Panc1 (cell line): ENCODE measurements at places on chromosomes 3 and 15. TPM values are rescaled to one million over a fixed set of nuclear protein-coding genes. Genes with fewer than 3 reads are reported as not detected.

GRCh38 chr3:58026598-58026997 lies 18.4 kb downstream of the FLNB start:
- no peak for DNase-seq

GRCh38 chr3:45210308-45211041 lies 15.6 kb downstream of the TMEM158 start:
- no peak for DNase-seq

DNA sequence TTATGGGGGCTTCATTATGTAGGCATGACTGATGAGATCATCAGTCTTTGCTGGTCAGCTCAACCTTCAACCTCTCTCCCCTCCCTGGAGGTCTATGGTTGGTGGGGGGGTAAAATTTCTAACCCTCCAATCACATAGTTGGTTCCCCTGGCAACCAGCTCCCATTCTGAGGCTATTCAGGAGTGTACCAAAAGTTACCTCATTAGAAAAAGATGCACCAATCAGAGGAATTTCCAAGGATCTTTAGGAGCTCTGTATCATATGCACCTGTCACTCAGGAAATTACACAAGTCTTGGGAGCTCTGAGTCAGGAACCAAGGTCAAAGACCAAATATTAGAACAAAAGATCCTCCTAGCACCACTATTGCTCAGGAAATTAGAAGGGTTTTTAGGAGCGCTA lies 21.4 kb upstream of the LEO1 start:
- no peak for DNase-seq

DNA sequence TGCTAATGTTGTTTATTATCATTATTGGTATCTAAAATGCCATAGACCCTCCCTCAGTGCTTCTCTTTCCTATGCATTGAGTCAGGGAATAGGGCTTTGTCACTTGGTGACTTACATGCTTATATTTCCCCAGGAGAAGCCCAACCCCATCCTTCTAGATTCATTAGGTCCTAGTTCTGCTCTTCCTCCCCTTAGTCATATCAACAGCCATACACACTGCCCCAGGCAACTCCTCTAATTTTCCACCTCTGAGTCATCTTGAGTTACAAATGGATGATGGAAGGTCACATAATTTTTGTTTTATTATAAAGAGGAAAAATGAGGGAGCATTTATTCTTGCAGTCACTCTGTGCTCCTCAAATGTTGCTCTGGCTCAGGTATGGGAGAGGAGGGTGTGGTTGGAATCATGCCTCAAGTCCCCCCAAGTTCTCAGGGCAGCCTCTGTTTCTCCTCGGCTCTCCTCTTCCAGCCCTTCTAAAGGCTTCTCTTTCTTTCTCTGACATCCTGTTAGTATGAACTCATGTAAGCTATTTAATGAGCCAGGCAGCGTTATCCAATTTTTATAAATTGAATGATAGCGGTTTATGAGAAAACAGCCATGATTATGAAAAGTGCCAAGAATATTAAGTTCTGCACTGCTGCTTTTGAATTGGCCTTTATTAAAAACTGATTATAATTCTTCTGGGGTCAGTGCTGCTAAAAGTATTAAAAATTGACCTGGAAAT lies 45.6 kb upstream of the FSTL1 start:
- no peak for DNase-seq

- no peak for DNase-seq
Measured at GRCh38 chr3:98986073-98986472, 84.6 kb upstream of the DCBLD2 start.

- peak; percentile 47 for DNase-seq
Measured at GRCh38 chr3:191141728-191142127, 57.3 kb upstream of the OSTN start.

DNA sequence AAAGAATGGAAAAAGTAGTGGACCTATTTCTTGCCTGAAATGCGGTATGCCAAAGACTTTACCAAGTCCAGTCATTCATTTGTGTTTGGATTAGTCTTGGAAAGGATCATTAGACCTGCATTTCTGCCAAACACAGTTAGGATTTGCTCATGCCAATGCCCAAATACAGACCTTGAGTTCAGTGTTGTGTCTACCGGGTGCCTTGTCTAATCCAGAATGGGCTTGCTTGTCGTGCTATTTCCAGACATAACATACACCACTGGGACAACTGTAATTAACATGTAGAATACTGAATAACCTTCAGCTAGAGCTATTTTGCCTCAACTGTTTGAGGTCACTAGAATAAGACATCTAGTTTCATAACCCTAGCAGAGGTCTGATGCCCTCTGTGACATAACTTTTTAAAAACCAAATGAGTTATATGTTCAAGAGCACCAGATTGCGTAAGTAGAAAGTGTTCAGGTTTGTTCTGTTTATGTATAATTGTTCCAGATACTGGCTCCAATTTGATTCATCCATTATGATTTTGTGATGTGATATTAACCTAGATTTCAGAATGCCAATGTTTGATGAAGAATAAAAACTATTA lies 145.3 kb upstream of the DPH6 start:
- DNase-seq = no peak

DNA sequence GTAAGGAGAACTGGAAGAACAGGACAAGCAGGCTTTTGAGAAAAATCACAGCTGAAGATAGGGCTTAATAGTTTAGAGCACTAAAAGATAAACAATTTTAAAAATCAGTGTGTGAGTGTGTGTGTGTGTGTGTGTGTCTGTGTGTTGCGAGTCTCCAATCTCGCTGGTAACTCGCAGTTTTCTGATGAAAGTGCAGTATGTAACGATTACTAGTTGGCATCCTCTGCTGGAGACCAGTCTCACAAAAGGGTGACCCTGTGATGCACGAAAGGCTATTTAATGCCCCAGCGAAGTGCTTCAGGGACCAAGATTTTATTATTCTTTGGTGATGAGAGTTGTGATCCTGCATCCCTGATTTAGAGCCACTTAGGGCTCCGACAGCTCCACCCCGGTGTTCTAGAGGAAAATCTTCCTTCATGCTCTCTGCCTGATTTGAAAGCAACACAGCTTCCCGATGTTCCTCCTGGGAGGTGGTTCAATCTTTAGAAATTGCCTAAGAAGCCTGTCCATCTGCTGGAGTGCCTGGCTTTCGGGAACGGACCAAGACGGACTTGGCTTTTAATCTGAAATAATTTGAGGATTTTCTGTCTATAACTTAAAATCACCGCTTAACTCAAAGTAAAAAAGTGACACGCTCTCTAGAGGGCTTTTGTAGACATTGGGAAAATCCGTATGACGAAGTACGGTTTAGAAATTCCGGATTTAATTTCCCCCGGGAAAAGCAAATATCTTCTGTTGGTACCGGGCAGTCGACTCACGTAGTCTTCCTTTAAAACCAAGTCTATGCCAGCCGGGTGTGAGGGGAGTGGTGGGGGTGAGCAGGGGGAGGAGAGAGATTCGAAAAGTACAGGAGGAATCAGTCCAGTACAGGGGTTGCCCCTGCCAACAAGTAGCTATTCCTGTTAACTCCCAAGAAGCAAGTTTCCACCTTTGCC lies 1.1 kb upstream of the ALCAM start:
- DNase-seq = peak; percentile 66

DNA sequence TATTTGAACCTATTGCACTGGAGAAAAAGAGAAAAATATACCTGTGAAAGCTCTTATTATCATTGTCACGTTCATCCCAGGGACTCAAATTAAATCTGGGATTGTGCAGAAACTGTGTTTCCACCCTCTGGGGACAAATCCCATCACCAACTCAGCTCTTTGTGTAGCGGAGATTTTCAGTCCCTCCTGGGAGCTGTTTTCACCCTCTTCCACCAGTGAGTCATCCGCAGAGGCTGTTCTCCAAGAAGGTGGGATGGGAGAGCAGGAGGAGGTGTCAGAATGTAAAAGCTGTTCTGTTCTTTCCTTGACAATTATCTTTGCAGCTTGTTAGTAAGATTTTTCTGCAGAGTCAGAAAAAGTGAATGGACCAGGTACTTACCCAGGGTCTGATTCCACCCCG lies 28.0 kb downstream of the SV2B start:
- DNase-seq = no peak

The PIERCE2 gene
- 2.8 TPM for total RNA-seq

DNA sequence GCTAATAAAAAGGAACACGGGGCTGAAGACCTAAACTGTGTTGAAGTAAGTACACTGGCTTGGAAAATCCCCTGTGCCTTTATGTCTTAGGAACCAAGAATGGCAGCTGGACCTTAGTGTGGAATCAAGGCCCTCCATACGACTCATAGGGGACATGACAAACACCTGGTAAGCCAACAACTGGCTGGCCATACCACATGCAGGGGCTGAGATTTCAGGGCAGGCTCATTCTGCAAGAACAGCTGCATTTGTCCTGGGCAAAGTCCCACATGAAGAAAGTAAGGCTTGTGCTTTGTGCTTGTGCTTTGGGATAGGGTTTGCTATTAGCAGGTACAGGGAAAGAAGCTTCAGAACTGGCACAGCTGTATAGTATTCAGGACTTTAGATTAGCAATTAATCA lies 18.0 kb downstream of the ETV5 start:
- DNase-seq = no peak

DNA sequence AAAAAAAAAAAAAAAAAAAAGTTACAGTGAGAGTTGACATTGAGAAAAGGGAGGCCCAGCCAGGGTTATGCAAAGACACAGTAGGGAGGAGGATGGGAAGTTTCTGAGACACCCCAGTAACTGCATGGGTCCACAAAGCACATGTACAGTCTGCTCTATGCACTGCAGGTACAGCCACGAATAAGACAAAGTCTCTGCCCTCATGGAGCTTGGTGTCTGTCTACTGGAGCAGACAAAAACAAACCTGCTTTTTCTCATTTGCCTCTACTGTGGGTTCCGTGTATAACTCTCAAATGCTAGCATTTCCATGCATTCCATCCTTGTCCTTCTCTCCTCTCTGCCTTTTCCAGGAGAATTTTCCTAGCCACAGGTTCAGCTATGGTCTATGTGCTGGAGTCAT lies 107.4 kb downstream of the UBE3A start:
- no peak for DNase-seq

DNA sequence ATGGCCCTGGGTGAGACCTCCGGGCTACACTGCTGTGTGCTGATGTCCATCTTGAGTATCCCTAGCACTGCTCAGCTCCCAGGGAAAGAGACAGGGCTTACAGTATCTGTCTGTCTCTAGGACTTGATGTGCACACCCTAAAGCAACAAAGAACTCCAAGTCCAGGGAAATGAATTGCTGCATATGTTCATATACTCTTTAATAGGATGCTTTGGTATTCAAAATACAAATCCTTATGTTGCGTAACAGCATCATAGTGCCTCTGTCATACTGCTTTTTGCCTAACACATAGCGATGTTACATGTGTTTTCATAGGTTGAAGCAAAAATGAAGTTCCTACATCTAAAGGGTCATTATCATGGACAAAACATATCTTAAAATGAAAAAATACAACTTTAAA lies 299.9 kb downstream of the SLC9A9 start:
- no peak for DNase-seq

GRCh38 chr15:25852661-25853524 lies 10.2 kb downstream of the ATP10A start:
- DNase-seq = no peak

- no peak for DNase-seq
Measured at GRCh38 chr15:92579486-92579885, 76.1 kb downstream of the FAM174B start.

The MED12L gene
- 2.8 TPM for total RNA-seq

The C3orf52 gene
- 12.6 TPM for total RNA-seq

GRCh38 chr3:123076496-123077418 lies 9.9 kb downstream of the PDIA5 start:
- DNase-seq = no peak

- DNase-seq = no peak
Measured at GRCh38 chr15:54033869-54034458, 55.7 kb downstream of the UNC13C start.

DNA sequence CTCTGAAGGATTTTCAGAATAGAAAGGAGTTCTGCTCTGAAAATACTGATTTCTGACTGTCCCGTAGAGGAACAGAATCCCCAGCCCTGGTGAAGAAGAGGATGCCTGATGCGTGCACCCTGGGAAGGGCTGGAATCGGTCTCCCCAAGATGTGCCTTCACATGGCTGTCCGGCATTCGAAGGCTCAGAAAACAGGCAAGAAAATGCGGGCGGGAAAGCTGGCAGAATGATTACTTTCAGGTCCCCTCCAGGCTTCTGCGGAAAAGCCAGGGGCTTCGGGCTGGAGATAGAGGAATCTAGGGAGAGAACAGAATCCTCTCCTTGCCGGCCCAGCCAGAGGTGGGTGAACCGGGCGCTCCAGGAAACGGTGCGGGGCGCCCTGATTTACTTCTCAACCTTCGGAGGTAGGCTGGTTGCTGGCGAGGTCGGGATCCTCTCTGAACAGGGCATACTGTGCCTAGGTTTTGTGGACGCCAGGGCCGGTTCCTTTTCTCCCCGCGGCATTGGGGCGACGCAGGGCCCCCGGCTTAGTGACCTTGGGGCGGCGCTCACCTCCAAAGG lies 2.5 kb downstream of the FOXL2NB start:
- no peak for DNase-seq

DNA sequence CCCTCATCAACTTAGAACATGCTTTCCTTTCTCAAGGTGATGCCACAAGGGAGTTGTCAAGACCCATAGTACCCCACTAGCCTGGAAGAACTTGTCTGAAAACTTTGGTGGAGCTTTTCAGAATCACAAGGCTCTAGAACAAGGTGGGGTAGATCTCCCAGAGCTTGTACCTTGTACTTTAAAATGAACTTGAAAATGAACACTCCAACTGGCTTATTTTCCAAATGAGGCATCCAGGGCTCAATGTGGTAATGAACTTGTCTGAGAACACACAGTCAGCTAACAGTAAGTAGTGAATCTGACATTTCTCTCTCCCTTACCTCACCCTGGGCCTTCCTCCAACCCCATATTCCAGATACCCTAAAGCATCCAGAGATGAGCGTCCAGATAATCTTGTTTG lies 81.8 kb upstream of the THBS1 start:
- DNase-seq = no peak

The LARP6 gene
- 66.3 TPM for total RNA-seq

The GFM1 gene
- total RNA-seq = 59.3 TPM

- no peak for DNase-seq
Measured at GRCh38 chr15:96348112-96349027, 17.9 kb downstream of the NR2F2 start.

- no peak for DNase-seq
Measured at GRCh38 chr3:133804896-133805295, 719 bp upstream of the SRPRB start.

The SLC12A1 gene
- not detected for total RNA-seq

DNA sequence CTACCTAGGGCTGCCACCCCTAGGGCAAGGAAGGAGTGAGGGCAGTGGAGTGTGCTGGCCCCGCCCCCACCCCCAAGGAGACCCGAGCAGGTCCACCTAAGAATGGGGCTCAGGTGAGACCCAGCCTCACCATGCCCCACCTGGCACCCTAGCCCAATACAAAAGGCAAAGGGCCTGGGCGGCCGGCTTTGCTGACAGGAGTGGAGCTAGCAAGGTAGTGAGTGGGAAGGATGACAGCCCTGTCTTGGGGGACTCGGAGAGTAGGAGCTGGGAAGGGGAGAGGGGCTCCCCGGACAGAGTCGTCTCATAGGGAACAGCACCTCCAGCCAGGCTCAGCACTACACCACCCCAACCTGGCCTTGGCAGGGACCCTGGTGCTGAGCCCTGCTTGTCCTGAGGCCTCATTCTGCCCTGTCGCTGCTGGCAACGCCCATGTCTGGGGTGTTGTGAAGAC lies 12.1 kb downstream of the C15orf39 start:
- DNase-seq = no peak
